ENCODE measurements at places on chromosomes 3 and 15.
A peak's percentile ranks its signal among the peaks of the same experiment; 100 is the strongest.

DNA sequence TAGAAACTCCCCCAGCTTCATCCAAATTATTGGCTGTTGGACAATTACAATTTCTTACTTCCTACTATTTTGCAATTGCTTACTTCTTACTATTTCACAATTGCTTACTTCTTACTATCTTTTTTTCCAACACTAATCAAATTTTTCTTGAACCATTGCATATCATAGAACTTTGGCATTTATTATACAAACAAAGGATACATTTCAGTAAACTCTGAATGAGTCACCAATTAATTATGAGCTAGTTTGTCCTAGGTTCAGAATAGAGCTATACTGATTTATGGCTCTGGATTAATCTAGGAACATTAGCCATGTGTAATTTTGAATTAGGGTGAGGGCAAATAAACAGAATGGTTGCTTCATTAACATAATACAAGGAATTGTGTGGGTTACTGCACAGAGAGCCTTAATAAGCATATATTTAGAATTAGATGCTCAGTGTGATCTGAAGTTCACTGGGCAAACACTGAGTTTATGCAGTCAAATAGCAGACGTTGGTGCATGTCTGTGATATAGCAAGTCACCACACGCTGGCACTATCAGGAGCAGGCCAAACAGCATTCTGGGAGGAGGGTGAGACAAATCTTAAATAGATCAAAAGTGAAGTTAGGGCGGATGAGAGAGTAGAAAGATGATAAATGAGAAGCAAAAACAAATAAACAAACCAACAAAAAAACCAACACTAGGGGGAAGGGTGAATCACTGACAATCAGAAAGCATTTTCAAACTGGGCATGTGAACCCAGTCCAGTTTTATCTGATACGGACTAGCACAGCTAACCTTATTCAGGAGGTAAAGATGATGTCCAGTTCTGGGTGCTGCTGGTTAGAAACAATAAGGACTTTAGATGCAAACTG, 21.5 kb downstream of the GABRR3 start:
- no peaks in the 10 kb centered on the region for H3K4me1 ChIP-seq
- DNase-seq = no peak
- no peaks in the 10 kb centered on the region for H3K36me3 ChIP-seq

GRCh38 chr3:112560307-112560706, 1.5 kb downstream of the ATG3 start:
- H3K27ac ChIP-seq = no peak overlapping the region
- H3K4me3 ChIP-seq = no peak overlapping the region
- H3K4me1 ChIP-seq = no peaks in the 10 kb centered on the region
- no peaks in the 10 kb centered on the region for H3K36me3 ChIP-seq
- no peak for DNase-seq
- no peaks in the 10 kb centered on the region for H3K27me3 ChIP-seq

DNA sequence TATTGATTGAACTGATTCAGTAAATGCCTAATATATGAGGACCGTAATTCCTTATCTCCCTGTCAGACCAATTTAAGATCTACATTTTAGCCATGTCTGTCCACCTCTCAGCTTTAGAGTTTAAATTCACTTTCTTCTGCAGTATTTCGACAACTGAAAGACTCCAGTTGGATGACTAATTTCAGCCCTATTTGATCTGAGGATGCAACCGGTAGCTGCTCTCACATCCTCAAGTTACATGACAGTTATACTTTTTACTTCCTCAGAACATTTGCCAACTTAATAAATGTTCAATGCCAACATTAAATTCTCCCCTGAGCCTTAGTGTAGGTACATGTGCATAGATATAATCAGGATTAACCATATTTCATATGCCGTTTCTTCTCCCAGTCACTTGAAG, 2.5 kb upstream of the HHLA2 start:
- H3K4me3 ChIP-seq = no peak overlapping the region
- peaks cover 3% of the 10 kb centered on the region for H3K4me1 ChIP-seq
- H3K27ac ChIP-seq = no peak overlapping the region
- no peak for DNase-seq
- H3K27me3 ChIP-seq = no peaks in the 10 kb centered on the region

GRCh38 chr3:4290272-4290893, 12.8 kb upstream of the SETMAR start:
- H3K27ac ChIP-seq = no peak overlapping the region
- DNase-seq = peak; percentile 50
- no peak overlapping the region for H3K4me3 ChIP-seq
- no peaks in the 10 kb centered on the region for H3K36me3 ChIP-seq
- no peaks in the 10 kb centered on the region for H3K27me3 ChIP-seq

DNA sequence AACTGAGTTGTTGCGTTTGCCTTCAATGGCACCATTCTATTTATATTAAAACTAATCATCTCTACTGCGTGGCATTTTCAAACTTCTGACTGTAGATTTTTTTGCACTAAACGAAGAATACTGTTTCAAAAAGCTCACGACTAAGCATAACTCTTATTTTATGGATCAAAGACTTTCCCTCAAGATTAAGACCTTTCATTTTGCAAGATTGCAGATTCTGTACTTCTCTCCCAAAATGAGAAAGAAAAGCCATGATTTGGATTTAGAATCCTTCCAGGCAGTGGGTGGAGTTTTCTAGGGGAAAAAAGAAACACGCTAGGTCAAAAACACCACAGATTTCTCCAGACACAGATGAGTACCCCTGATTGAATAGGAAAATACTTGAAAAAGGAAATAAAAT, 617.2 kb upstream of the NR2F2 start:
- no peak overlapping the region for H3K27ac ChIP-seq
- H3K4me3 ChIP-seq = no peak overlapping the region
- no peaks in the 10 kb centered on the region for H3K36me3 ChIP-seq
- H3K4me1 ChIP-seq = peaks cover 39% of the 10 kb centered on the region

GRCh38 chr15:72491768-72492167, 17.6 kb downstream of the ARIH1 start:
- H3K27ac ChIP-seq = no peak overlapping the region
- H3K4me3 ChIP-seq = no peak overlapping the region
- peaks cover 2% of the 10 kb centered on the region for H3K36me3 ChIP-seq
- H3K27me3 ChIP-seq = no peaks in the 10 kb centered on the region
- no peaks in the 10 kb centered on the region for H3K4me1 ChIP-seq

GRCh38 chr3:27252646-27253045, 116.5 kb downstream of the NEK10 start:
- no peaks in the 10 kb centered on the region for H3K27me3 ChIP-seq
- H3K4me1 ChIP-seq = no peaks in the 10 kb centered on the region
- no peak overlapping the region for H3K27ac ChIP-seq
- DNase-seq = no peak

DNA sequence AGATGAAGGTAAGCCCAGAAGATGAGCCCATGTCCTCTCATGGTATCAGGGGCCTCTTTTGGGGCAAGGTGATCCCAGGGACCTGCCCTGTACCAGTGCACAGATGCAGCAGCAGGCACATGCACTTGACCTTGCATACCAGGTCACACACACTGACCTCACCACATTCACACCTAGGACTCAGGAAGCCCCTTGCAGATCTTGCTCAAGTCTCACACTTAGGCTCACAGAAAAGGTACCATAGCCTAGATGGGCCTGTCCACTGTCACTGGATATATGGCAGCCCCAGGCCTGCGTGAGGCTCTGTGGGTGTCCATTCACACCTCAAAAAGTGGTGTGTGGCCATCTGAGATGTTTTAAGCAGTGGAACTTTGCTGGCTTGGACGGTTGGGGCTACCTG, 58.7 kb downstream of the CACNA2D2 start:
- peaks cover 7% of the 10 kb centered on the region for H3K4me1 ChIP-seq
- no peak overlapping the region for H3K4me3 ChIP-seq
- peaks cover 87% of the 10 kb centered on the region for H3K27me3 ChIP-seq
- DNase-seq = no peak
- H3K36me3 ChIP-seq = no peaks in the 10 kb centered on the region

DNA sequence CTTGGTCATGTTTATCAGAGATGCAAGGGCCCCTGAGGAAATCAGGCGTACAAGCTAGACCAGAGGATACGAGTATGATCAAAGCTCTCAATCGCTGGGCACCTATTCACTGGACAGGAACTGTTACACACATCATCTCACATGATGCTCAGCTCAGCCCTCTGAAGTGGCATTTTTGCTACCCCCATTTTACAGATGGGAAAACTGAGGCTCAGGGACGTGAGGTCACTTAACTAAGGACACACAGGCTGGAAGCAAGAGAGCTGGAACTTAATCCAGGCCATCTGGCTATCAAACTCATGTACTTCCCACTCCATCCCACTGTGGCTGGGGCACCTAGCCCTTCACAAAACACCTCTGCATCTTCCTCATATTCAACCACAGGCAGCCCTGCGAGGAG, 72.9 kb upstream of the SLC6A1 start:
- DNase-seq = no peak
- no peaks in the 10 kb centered on the region for H3K36me3 ChIP-seq
- H3K27ac ChIP-seq = no peak overlapping the region
- H3K27me3 ChIP-seq = no peaks in the 10 kb centered on the region
- H3K4me1 ChIP-seq = peaks cover 2% of the 10 kb centered on the region

DNA sequence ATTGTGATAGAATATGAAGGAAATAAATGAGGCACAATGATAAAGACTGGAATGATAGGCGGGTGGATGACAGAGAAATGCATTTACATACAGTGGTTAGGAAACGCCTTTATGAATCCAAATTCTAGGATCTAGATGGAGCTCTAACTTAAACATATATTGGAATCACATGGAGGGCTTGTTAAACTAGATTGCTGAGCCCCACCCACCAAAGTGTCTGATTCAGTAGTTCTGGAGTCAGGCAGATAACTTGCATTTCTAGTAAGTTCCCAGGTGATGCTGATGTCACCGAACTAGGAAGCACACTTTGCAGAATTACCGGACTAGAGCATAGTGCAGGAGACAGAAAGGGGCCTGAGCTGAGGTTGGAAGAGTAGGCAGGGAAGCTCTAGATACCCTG, 837.2 kb downstream of the FHIT start:
- H3K4me1 ChIP-seq = no peaks in the 10 kb centered on the region
- no peak overlapping the region for H3K27ac ChIP-seq
- no peaks in the 10 kb centered on the region for H3K36me3 ChIP-seq
- DNase-seq = no peak
- H3K4me3 ChIP-seq = no peak overlapping the region

- H3K36me3 ChIP-seq = no peaks in the 10 kb centered on the region
- peaks cover 2% of the 10 kb centered on the region for H3K4me1 ChIP-seq
- no peak for DNase-seq
- no peak overlapping the region for H3K27ac ChIP-seq
- H3K27me3 ChIP-seq = no peaks in the 10 kb centered on the region
Observed at GRCh38 chr3:16132928-16133327, 41.6 kb upstream of the GALNT15 start.

DNA sequence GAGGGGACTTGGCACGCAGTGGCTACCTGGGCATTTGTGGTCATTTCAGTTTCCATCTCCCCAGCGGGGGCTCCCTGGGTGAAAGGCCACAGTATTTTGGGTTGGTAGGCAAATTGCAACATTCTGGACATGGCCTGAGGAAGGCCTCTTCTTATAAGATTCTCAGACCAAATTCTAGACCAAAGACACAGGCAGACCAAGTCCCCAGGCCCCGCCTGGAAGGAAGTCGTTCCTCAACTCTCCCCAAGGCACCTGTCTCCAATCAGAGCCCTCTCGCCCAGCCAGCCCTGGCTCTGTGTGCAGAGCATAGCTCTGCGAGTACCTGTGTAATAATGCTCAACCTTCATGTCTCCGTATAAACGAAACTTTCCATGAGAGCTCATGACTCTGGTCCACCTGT, 53.1 kb downstream of the GRIP2 start:
- H3K27me3 ChIP-seq = no peaks in the 10 kb centered on the region
- no peak overlapping the region for H3K4me3 ChIP-seq
- DNase-seq = no peak
- peaks cover 3% of the 10 kb centered on the region for H3K4me1 ChIP-seq

DNA sequence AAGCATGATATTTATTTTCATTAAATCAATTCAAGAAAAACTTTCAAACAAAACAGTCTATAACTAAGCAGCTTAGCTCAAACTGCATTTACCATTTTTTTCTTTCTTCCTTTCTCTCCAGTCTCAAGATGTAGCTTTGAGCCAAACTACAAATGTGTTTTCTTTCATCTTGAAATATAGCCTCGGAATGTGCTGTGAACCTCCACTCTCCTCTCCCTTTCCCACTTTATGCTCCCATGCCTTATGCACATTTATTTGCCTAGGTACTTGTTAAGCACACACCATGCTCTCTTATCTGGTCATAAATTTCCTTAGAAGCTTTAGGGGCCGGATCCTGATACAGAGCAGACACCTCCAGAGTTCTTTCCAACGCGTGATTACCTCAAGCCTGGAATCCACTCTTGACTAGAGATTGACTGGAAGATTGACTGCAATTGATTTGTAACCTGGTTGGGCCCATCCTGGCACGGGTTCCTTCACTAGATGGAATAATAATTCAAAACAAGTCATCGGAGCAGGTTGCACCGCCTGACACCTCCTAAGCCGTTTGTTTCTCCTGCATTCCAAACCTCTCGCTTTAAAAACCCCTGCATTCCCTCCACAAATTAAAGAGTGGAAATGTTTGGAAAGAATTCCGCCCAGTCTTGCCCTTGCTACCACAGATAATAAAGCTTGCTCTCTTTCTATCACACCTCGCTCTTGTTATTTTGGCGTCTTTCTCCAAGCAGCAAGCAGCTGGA, 344.7 kb downstream of the CHL1 start:
- no peak for DNase-seq
- no peak overlapping the region for H3K4me3 ChIP-seq
- no peaks in the 10 kb centered on the region for H3K36me3 ChIP-seq

DNA sequence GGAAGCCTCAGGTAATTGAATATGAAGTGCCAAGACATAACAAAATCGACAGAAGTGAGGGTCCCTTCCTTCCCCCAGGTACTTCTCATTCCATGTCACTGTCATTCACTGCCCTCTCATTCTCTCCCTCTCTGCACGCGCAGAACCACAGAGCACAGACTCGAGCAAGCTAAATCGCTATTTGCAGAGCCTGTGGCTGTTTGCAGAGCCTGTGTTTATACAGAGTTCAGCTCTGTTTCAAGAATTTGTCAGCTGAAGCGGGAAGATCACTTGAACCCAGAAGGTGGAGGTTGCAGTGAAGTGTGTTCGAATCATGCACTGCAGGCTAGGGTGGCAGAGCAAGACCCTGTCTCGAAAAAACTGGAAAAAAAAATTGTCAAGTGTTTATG, 2.5 kb downstream of the VILL start:
- peaks cover 9% of the 10 kb centered on the region for H3K4me1 ChIP-seq
- H3K27me3 ChIP-seq = no peaks in the 10 kb centered on the region

DNA sequence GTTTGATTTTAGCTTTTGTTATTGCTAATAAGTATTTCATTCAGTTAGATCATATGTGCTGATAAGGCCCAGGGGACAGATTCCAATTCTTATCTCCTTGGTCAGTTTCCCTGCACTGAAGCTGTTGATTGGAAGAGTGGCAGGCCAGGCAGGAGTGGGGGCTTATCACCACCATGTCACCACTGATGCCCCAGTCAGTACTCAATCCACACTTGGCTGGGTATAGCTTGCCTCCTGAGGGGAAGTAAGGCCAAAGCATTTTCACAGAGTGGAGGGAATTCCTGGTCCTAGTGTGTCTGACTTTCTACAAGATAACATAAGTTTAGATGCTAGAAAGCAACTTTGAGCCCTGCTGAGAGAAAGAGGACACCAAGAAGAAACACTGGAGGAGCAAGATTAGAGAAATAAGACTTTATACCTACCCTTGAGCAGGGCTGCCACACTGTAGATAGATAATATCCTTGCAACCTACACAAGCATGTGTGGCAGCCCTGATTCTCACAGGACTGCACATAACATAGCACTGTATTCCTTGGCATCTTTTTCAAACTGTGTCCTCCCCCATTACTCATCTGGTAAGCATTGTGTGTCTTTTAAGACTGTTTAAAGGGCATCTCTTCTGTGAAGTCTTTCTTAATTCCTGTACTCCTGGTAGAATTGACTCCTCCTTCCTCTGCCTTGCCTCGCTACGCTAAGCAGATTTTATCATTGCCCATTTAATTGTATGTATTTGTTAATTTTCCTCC, 24.3 kb downstream of the OXNAD1 start:
- H3K27me3 ChIP-seq = no peaks in the 10 kb centered on the region
- no peak overlapping the region for H3K4me3 ChIP-seq
- no peak for DNase-seq
- H3K36me3 ChIP-seq = peaks cover 38% of the 10 kb centered on the region
- no peak overlapping the region for H3K27ac ChIP-seq
